ENCODE measurements at places on chromosomes 6 and 20.

GRCh38 chr6:148472171-148473105 is 129.8 kb downstream of the SASH1 start:
- no peak for DNase-seq

GRCh38 chr6:154297721-154298120 is 58.9 kb downstream of the IPCEF1 start:
- no peak for DNase-seq

DNA sequence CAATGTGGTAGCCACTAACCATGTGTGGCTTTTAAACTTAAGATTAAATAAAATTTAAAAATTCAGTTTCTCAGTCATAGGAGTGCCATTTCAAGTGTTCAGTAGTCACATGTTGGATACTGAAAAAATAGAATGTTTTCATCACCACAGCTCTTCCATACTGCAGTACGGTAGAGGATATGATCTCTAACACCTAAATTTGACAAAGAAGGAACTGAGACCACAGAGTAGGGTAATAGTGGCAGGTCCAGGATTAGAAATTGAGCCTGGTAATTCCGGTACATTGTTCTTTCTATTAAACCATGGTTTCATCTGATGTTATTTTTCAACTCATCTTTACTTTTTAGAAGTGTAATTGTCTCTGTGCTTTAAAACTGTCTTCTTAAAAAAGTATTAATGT is 104.0 kb downstream of the CD2AP start:
- DNase-seq, result no peak

DNA sequence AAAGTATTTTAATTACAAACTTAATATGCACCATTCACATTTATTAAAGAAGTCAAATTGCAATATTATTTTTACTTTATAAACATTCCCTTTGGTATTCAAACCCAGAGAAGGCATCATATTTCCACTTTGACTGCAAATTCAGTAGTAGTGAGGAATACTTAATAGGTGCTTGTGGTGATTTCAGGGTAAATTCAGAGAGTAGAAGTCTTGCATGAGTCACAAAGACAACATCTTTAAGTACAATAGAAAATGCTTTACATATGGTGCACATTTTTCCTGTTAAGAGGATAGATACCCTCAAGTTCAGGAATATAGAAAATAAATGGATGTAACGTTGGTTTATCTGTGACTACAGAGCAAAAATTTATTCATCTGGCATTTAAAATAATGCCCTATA is 390.2 kb downstream of the TENT5A start:
- no peak for DNase-seq

DNA sequence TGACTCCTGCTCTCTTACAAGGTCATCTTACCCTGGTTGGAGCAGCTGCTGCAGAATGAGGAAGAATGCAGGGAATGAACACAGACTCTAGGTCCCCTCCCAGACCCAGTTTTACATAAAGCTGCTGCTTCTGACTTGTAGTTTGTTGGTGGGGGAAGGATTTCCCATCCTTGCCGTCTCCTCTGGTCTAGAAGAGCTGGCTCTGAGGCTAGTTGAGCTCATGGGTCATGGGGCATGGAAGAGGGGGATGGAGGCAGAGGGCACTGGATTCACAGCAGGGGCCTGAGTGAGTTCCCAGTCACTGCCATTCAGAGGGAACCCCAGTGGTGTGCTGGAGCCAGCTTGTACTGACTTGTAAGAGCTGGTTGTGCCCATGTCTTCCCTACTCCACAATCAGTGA is 9.2 kb upstream of the GUCA1A start:
- no peak for DNase-seq

GRCh38 chr6:27505209-27506027 is 32.5 kb upstream of the ZNF184 start:
- DNase-seq, result no peak

DNA sequence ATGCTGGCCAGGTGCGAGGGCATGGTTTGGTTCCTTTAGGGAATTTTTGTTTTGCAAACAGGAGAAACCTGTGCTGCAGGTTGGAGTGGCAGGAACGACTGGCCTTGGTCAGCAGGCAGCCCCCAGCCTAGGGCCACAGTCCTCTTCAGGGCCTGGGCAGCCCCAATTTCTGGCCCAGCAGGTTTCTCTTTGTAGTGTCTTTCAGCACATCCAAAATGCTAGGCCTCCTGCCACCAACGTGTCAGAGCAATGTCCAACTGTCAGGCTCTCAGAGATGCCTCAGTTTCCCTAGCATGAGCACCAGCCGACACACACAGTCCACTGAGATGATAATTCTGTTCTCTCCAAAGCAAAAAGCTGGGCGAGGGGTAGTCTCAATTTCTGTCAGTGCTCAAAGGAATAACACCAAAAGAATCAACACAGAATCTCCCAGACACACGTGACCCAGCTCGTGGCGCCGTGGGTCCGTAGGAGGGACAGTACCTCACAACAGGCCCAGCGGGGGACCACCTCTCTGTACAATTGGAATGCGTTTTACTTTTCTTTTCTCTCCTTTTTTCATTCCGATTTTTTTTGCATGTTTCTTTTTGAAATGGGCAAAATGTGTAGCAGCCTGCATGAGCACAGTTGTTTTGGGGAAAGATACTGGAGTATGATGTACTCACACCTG is 125.9 kb downstream of the TAF4 start:
- DNase-seq, result no peak

GRCh38 chr6:107866606-107867301 is 42.6 kb upstream of the SCML4 start:
- no peak for DNase-seq

DNA sequence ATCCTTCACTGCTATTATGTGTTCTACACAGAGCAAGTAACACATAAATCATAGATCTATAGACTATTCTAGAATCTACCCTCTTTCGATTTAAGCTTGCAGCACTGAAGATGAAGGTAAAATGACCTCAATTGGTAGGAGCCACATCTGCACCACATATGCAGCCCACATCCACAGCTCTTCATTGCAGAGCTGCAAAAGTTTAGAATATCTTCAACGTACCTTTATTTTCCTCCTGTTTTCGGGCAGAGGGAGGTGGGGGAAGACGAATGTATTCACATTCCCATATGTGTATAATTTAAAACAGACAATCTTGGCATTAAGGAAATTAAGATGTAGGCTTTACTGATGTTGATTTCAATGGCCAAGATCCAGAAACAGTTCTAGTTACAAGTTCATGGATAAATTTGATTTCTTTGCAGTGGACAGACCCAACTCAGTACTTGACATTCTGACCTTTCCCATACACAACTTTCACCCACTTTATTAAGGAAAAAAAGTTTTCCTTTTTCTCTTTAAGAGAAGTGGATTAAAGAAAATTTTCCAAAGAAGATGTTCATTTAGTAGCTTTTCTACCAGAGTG is 14.0 kb downstream of the EPB41L2 start:
- no peak for DNase-seq

- no peak for DNase-seq
These were observed 208.0 kb downstream of the EYA2 start for GRCh38 chr20:47102629-47103028.

- DNase-seq, result no peak
These were observed 22.1 kb upstream of the ZNF318 start for GRCh38 chr6:43391440-43392031.

Data from GM19239 (cell line).